Cardiac fibroblast (primary cell): ENCODE measurements at places on chromosomes 11 and 22.
A peak's percentile ranks its signal among the peaks of the same experiment; 100 is the strongest.

DNA sequence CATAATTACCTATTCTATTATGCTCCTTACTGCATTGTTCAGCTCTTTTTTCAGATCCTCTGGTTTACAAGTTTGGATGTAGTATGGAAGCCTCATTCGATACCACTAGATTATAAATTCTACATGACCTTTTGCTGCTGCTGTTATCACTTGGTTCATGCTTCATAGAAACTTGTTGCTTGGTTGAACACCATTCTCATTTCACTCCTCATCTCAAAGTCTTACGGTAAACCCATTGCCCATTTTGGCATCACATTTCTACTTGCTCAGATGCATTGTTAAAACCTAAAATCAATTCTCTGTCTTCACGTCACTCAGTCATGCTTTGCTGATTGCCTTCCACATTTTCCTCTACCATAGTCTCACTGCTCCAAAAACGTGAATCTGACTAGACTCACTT is 155.5 kb upstream of the DDI1 start:
- DNase-seq, result no peak

- no peak for DNase-seq
Observed at GRCh38 chr11:95404370-95404769, 173.4 kb upstream of the SESN3 start.

- DNase-seq, result peak; percentile 33
Observed at GRCh38 chr11:1548221-1549070, 23.6 kb downstream of the DUSP8 start.

DNA sequence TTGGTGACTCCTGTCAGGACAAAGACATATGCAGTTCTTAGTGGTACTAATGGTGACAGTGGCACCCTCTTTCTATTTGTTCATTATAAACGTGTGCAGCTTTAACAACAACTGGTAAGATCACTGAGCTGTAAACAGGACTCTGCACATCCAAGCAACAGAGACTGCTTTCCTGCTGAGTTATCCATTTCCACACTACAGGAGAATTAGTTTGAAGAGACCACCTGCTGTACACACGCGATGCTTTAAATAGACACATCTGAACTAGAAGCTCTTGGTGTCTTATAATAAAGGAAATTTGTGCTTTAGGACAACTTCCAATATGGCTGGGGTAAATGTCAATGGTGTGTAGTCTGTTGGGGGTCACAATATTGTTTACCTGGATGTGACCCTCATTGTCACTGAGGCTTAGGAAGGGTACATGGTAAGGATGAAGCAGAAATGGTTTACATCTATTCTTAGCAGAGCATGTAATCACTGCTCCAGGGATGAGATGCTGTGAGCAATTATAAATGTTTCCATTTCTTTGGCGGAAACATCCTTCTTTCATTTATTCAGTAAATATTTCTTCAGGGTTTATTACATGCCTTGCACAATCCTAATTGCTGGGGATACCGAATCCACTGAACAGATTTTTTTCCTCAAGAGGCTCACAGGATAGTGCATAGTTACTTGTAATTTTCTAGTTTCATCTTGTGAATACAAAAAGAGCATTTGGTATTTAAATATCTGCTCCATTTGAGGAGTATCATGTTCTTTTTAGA is 354.0 kb upstream of the CCDC90B start:
- DNase-seq, result no peak

- no peak for DNase-seq
Observed at GRCh38 chr11:119723952-119724325, 5.1 kb downstream of the NECTIN1 start.

GRCh38 chr11:134978388-134979088 is 566.5 kb upstream of the B3GAT1 start:
- DNase-seq, result no peak

GRCh38 chr11:36465449-36466163 is 44.5 kb downstream of the TRAF6 start:
- no peak for DNase-seq

GRCh38 chr22:34841911-34842310 is 224.0 kb upstream of the ISX start:
- no peak for DNase-seq

DNA sequence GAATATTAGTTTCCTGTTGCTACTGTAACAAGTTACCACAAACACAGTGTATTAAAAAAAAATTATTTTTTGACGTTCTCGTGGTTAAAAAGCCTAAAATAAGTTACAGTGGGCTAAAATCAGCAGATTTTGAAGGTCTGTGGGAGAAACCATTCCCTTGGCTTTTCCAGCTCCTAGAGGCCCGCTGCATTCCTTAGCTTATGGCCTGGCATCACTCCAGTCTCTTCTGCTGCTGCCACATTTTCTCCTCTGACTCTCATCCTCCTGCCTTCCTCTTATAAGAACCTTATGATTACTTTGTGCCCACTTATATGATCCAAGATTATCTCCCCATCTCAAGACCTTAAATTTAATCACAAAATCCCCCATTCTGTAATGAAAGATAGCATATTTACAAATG is 392.7 kb downstream of the GUCY1A2 start:
- no peak for DNase-seq

DNA sequence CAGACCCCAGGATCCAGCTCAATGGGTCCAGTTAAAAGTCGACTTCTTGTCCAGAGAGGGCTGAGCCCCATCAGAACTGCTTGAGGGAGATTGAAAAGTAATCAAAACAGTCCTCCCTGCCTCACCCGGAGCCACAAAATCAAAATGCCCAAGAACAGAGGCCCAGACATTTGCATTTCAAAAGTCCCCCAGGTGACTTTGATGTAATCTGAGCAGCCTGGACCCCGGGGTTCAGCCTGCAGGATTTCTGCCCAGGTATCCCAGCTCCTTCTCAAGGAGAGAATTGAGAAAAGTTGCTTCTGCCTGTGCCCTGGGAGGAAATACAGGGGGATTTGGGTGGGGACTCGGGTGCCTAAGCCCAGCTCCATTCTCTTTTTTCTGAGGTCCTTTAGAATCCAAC is 1385.0 kb downstream of the TBC1D22A start:
- no peak for DNase-seq

DNA sequence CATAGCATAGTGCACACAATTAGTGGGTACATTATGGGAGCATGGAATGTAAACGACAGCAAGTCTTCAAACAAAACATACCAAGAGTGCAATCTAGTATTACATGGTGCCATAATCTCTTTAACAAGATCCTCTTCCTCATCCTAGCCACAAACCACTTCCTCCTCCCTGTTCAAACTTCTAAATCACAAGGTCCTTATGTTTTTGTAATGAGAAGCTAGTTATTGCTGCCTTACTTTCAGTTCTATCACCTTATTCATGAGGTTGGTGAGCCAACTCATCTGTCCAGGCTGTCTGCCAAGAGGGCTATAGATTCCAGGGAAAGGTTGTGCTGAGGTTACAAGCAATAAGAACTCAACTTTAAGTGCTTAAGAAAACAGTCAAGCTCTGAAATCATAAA is 195.4 kb upstream of the ARHGAP20 start:
- peak; percentile 94 for DNase-seq

DNA sequence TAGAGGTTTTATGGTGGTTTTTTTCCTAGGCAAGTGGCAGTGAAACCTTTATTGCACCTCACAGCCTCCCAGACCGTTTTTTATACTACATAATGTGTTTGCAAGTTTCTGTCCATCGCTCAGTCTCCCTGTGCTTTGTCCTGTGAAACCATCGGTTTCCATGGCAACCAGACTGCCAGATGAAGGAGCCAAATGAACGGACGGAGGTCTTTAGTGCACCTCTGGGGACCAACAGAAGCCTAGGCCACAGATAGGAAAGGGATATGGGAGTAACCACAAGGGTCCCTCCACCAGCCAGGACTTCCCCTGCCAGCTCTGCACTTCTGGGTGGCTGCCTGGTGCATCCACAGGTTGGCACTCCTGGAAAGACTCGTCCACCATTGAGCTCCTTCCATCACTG is 165.0 kb downstream of the CHST1 start:
- peak; percentile 37 for DNase-seq
